ENCODE measurements at places on chromosomes 4 and X. TPM values are rescaled to one million over a fixed set of nuclear protein-coding genes. Genes with fewer than 3 reads are reported as not detected.

RWDD4 gene
- 21.2 TPM for total RNA-seq

NIPAL1 gene
- 2.4 TPM for total RNA-seq

ZMAT1 gene
- total RNA-seq: 6.5 TPM

MSL3 gene
- total RNA-seq: 38.3 TPM

PCDH18 gene
- 30.6 TPM for total RNA-seq

CPE gene
- 463 TPM for total RNA-seq

ADH6 gene
- total RNA-seq: not detected

CENPE gene
- 3.7 TPM for total RNA-seq

MTCP1 gene
- total RNA-seq: 10.2 TPM

CENPVL2 gene
- total RNA-seq: 3.3 TPM

ARL13A gene
- total RNA-seq: not detected

ZNF157 gene
- 4.9 TPM for total RNA-seq

CXCL5 gene
- not detected for total RNA-seq

BBS12 gene
- 16.3 TPM for total RNA-seq

CXorf65 gene
- total RNA-seq: not detected

RNF175 gene
- total RNA-seq: 31.0 TPM

DOK7 gene
- under 0.01 TPM for total RNA-seq

FAM47E gene
- 4.1 TPM for total RNA-seq

OPHN1 gene
- total RNA-seq: 39.1 TPM

ARHGAP24 gene
- total RNA-seq: 1.6 TPM

TMPRSS11F gene
- total RNA-seq: not detected

HSFX2 gene
- total RNA-seq: 1.2 TPM

SCD5 gene
- 254 TPM for total RNA-seq

G3BP2 gene
- 472 TPM for total RNA-seq

KLHL5 gene
- 57.1 TPM for total RNA-seq

TASL gene
- total RNA-seq: 0.82 TPM

XK gene
- 3.7 TPM for total RNA-seq

All from frontal cortex (tissue), 4 donors.